ENCODE measurements at places on chromosomes 5 and 9.

DNA sequence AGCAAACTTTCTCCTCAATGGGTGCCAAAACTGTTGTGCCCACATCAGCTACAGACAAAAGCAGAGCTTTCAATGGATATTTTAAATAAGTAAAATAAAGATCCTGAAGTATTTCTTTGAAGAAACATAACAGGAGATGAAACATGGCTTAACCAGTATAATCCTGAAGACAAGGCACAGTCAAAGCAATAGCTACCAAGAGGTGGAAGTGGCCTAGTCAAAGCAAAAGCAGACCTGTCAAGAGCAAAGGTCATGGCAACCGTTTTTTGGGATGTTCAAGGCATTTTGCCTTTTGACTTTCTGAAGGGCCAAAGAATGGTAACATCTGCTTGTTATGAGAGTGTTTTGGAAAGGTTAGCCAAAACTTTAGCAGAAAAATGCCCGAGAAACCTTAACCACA, 77.9 kb downstream of the ANXA1 start:
- DNase-seq, result no peak

DNA sequence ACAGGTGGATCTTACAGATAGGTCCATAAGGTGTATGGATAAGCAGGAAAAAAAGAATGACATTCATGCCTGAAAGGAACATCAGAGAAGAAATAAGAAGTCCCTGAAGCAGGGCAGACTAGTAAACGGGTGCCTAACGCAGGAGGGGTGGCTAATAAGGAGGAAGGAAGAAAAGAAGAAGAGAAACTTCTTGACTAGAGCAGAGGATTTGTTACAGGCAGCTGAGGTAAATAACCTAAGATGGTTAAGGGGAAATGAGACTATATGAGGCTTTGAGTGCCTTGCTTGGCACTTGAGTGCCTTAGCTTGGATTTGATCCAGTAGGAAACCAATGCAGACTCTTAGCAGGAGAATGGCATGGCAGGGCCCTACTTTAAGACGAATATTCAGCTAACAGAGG, 313.5 kb upstream of the PDE4D start:
- DNase-seq, result no peak

DNA sequence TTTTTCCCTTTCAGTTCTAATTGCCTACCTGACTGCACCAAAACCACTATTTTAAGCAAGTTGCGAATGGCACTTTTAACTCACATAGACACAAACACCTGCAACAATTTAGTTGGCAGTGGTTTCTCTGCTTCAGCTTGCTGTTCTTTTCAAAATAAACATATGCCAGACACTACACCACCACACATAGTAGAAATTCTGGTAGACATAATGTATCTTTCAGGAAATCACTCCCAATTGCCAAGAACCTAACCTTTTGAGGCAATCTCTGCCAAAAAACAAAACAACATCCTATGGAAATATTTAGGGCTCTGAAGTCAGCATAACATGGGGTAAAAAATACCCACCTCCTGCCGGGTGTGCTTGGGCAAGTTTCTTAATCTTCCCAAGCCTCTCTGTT, 27.7 kb downstream of the GLIS3 start:
- no peak for DNase-seq

- DNase-seq, result no peak
Observed at GRCh38 chr5:74226716-74227485, 413.6 kb downstream of the ENC1 start.

DNA sequence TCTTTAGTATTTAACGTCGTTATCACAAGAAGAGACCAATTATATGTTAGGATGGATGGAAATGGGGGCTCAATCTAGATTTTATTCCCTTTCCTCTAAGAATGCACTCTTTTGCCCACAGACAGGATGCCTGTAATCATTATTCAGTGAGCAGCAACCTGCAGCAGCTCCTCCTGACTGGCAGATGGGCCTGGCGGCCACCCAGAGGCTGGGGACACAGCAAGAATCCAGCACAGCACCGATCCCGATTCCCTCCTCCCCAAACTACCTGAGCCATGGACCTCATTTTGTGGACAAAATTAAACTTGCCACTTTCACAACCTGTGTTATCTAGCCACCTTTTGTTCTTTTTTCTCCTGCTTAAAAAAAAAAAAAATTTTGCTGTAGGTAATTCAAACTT, 101.0 kb downstream of the USP20 start:
- no peak for DNase-seq

DNA sequence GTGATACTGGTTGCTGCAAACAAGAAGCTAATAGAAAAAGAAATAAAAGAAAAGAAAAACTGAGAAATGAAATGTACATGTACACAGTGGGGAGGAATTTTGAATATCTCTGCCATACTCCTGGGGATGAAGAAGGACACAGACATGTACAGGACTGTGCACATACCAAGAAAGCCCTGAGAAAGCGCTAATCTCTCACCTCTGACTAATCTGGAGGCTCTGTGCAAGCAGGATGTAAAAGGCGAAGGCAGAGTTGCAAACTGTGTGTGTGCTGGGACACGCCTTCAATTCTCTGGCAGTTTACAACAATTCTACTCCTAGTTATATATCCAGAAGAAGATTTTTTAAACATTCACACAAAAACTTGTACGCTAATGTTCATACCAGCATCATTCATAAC, 211.4 kb downstream of the KIAA0825 start:
- peak; percentile 7 for DNase-seq

- no peak for DNase-seq
Observed at GRCh38 chr5:122221857-122222256, 90.2 kb upstream of the SNCAIP start.

- DNase-seq, result peak; percentile 21
Observed at GRCh38 chr9:33024126-33024965, 727 bp upstream of the DNAJA1 start.

DNA sequence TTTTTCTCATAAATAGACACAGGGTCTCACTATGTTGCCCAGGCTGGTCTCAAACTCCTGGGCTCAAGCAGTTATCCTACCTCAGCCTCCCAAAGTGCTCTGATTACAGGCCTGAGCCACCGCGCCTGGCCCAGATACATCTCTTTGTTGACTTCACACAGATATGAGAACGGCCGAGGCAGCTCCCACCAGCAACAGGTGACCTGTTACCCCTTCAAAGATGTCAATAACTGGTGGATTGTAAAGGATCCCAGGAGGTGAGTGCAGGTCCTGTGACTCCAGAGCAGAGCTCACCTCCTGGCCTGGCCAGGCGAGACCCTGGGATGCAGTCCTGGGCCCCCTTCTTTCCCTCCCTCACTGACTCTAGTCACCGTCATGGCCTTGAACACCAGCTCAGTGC, 9.2 kb downstream of the POMT1 start:
- DNase-seq, result no peak

- DNase-seq, result peak; percentile 54
Observed at GRCh38 chr5:141753971-141754713, 72.1 kb upstream of the ARAP3 start.

DNA sequence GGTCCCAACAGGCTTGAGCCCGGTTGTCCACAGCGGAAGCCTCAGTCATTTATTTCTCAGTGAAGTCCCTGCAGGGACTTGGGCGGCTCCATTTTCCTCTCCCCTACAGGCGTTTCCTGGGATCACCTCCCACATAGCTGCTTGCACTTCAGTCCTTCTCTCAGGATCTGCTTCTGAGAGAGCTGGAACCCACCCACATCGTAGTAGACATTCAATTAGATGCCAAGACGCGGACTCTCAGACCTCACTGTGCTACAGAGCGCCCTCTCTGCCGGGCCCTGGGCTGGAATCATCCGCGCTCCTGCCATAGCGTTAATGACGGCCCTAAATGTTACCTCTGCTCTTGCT, 54.0 kb upstream of the ROR2 start:
- no peak for DNase-seq
